ENCODE measurements at places on chromosomes 11 and 22.
A peak's percentile ranks its signal among the peaks of the same experiment; 100 is the strongest.

- peak; percentile 62 for DNase-seq
Observed at GRCh38 chr11:130213143-130213978, 53.8 kb downstream of the ST14 start.

DNA sequence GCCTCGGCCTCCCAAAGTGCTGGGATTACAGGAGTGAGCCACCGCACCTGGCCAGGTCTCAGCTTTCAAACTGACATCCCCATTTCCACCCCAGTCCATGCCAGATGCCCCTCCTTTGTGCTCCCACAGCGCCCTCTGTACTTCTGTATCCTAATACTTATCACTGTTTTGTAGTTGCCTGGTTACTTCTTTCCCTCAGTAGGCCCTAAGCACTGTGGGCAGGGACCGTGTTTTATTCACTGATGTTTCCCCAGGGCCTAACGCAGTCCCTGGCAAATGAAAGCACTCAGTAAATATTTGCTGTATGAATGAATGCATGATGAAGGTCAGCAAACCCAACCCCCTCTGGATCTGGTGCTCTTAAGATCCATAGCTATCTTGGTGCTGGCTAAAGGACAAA, 2.2 kb upstream of the TRIM3 start:
- DNase-seq = no peak

DNA sequence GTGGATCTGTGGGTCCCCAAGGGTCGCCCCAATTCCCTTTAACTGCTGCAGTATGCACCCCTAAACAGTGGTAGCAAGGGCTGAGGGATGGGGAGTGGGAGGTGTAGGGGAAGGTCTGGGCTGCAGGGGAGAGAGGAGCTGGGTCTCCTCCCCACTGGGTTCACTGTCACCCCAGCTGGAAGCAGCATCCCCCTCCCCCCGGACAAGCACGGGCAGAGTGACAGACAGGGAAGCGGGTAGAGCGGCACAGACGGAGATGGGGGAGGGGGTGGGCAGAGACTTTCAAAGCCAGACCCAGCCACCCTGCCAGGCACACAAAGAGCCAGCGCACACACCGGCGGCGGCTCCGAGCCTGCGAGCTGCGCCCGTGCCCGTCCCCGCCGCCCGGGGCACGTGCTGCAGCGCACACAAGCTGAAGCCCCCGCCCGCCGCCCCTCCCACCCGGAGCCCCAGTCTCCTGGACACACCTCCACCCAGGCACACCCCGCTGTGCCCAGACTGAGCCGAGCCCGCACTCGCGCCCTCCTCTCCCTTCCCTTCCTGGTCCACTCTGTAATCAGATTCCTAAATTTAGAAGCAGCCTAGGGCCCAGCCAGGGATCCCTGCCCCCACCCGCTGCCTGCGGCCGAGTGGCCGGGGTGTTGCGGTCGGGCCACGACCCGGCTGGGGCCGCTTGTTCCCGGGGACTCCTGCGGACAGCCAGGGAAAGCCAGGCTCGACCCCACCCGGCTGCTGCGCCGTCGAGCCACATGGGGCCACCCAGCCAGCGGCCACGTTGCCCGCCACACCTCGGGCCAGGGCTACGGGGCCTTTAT, 935 bp upstream of the RCOR2 start:
- no peak for DNase-seq

GRCh38 chr22:27840436-27840835, 38.9 kb upstream of the MN1 start:
- no peak for DNase-seq

DNA sequence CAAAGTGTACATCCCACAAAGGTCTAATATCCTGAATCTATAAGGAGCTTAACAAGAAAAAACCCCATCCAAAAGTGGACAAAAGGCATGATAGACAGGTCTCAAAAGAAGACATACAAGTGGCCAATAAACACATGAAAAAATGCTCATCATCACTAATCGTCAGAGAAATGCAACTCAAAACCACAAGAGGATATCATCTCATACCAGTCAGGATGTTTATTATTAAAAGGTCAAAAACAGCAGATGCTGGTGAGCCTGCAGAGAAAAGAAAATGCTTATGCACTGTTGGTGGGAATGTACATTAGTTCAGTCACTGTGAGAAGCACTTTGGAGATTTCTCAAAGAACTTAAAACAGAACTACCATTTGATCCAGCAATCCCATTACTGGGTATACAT, 12.7 kb downstream of the LGALS12 start:
- DNase-seq = no peak

- no peak for DNase-seq
Observed at GRCh38 chr11:86814775-86815174, 14.4 kb downstream of the PRSS23 start.

GRCh38 chr11:15551901-15552851, 437.5 kb downstream of the INSC start:
- no peak for DNase-seq

DNA sequence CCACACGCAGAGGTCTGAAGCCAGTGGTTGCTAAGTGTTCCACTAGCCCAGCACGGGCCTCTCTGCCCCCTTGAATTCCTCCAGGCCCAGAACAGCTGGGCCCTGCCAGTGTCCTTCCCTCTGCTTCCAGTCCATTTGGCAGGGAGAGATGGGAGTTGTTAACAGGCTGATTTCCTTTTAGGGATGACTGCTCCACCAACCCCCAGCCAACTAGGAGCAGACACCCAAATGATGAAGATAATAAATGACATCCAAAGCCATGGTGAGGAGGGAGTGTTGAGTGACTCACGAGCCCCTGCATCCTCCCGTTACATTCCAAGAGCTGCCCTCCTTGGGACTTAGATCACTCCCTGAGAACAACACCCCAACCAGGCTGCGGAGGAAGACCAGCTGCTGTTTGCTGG, 20.6 kb downstream of the PARVA start:
- DNase-seq = no peak

- DNase-seq = no peak
Observed at GRCh38 chr11:64324692-64325469, 7.0 kb downstream of the PRDX5 start.

- no peak for DNase-seq
Observed at GRCh38 chr11:100684101-100685065, 2.7 kb upstream of the ARHGAP42 start.

DNA sequence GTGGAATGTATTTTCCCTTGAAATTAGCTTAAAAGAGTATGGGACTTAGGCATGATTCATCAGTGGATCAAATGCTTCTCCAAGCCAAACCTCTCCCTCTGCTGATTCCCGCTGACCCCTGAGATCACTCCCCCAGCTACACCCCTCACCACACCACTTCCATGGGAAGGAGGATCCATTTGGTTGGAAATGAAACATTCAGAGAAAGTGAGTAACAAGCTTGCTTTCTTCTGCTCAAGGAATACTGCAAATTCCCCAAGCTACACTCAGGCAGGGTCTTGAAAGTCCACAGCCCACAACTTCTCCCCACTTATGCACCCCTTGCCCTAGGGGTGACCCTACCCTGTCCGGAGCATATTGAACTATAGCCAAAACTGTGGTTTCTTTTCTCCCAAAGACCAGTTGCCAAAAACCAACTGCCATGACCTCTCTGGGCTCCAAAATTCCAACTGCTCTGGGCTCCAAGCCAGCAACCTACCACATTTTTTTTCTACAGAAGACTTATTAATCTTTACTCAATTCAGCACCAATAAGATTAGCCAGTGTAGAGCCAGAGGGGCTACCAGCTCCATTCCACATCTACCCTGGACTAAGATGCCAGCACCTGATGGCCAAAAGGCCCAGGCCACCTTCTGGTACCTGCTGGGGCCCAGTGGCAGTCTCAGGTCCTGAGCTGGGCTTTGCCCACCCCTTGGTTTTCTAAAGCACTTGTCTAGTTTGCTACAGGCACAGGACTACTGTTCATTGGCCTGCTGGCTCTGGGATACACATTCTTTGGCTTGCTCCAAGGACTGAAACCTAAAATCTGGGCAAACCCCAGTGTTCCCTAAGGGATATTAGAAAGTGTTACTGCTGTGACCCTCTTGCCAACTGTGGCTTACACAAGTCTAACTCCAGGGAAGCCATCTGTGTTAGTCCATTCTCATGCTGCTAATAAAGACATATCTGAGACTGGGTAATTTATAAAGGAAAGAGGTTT, 101.1 kb downstream of the MICAL3 start:
- no peak for DNase-seq

GRCh38 chr22:46084943-46085827, 65.1 kb upstream of the PPARA start:
- no peak for DNase-seq

Measured in activated CD4-positive, alpha-beta T cell treated with anti-CD3 and anti-CD28 coated beads, Interleukin-2, Interleukin-4, amounts not matched to agents 100 ng/mL and 50 ng/mL, durations not matched to agents 16 hours and 8 hours (primary cell).